ENCODE measurements at places on chromosomes 2 and 18.
A peak's percentile ranks its signal among the peaks of the same experiment; 100 is the strongest.

DNA sequence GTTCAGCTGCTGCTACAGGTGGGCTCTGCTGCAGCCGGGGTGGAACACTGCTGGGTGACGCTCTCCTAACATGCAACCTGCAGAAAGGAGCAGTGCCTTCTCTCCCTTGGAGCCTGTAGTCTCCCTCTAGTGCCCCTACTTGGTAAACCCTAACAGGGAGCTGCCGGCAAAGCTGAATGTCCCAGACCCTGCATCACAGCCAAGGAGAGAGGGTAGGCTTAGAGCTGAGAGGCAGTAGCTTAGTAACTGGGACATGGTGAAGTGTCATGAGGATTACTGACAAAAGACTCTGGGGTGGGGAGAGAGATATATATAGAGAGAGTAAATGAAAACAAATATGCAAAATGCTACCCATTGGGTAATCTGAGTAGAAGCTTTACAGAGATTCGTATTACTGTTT lies 9.9 kb downstream of the NCAPH start:
- DNase-seq: no peak

DNA sequence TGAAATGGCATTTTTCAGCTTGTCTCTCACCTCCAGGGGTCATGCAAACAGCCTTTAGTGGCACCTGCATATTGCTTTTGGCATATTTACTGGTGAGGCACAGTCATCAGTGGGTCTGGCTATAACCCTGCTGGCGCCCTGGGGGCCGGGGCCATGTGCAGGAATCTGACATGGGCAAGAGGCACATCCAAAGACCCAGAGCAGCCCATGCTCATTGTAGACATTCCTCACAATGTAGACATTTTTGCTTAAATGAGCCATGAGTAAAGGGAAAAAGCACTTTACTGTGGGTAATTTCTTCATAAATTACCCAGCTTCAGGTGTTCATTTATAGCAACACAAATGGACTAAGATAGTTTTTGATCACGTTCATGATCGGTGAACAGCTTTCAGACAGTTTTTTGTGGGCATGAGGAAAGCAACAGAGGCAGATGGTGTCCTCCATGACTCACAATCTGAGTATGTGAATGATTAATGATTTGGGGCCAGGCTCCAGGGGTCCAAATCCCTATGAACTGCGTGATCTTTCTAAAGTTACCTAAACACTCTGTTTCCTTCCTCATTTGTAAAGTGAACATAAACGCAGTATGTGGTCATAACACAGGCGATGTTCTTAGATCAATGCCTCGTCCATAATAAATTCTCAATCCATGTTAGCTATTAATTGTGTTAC lies 85.8 kb downstream of the LIPG start:
- DNase-seq: peak; percentile 81

GRCh38 chr2:241951920-241952319 lies 82.4 kb downstream of the RTP5 start:
- no peak for DNase-seq

DNA sequence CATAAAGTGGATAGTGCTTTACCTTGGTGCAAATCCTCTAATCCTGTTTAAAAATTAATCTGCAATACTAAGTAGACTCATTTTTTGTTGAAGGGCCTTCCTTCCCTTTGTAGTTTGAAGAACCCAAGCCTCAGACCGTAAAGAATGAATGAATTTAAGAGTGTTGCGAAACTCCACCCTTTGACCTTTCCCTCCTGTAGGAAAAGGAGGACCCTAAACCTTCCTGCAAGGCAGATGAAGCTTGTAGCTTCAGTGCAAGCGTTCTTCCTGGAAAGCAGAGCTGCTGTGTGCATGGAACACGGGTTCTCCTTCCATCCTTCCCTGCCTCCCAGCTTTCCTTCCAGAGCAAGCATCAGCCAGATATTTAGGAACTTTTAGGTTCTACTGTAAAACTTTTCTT lies 1.7 kb downstream of the IMPA2 start:
- no peak for DNase-seq

DNA sequence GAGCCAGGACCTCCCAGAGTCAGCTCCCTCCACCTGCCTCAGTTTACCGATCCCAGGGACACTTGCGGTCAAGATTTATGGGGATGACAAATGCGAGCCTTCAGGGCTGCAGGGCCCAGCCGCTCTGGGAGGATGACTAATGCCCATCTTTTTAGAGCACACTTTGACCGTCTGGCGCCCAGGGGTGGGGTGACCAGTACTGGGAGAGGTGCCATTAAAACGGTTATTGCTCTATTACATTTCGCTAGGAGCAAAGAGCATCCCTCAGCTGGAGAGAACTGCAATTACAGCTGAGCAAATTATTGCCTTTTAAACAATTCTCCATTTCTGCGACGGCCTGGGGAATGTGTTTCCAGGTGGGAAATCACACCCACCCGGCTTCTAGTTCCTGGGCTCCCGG lies 42.6 kb upstream of the HPCAL1 start:
- peak; percentile 41 for DNase-seq

DNA sequence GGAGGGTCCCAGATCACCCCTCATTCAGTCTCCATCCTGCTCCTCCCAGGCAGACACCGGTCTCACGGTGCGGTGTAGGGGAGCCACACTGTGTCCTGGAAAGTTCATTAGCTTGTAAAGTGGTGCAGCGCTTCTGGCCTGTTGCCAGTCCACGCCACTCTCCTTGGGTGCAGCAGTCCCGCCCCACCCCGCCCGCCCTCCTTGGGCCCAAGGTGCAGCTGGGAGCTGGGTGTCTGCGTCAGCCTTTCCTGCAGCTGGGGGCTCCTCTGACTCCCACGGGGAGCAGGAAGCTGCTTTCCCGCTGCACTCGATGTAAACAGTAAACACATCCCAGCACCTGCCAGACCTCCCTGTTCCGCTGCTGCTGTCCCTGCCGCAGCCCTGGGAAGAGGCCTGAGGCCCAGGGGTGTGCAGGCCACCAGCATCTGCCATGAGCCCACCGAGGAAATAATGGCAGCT lies 53.8 kb upstream of the ASB18 start:
- no peak for DNase-seq

- no peak for DNase-seq
Observed at GRCh38 chr2:227117852-227118251, 46.2 kb downstream of the COL4A4 start.

DNA sequence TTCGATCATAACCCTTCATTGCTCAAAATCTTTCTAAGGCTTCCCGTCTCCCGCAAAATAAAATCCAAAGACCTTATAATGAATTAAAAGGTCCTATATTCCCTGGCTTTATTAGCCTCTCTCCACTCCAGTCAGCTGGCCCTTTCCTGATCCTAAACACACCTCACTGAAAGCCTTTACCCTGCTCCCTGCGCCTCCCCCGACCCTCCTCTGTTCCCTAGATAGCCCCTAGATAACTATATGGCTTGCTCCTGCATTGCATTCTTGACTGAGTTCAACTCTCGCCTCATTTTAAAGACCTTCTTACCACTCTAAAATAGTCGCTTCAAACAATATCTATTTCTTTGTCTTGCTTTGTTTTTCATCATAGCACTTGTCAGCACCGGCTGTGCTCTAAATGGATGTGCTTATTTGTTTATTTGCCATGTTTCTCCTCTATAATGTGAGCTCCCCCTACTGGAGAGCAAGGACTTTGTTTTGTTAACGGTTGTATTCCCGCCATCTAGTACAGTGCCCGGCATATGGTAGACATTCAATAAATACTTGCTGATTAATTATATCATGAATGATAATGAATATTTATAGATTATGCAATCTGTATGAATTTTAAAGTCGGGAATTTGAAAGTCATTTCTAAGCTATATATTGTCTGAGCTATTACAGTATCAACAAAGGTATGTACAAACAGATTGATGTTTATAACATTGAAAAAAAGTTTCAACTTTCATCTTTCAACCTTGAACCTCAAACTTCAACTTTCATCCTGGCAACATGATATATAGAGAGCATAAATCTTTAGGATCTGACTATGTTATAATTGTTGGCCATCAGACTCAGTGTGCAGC lies 32.4 kb upstream of the VIT start:
- DNase-seq: peak; percentile 83

DNA sequence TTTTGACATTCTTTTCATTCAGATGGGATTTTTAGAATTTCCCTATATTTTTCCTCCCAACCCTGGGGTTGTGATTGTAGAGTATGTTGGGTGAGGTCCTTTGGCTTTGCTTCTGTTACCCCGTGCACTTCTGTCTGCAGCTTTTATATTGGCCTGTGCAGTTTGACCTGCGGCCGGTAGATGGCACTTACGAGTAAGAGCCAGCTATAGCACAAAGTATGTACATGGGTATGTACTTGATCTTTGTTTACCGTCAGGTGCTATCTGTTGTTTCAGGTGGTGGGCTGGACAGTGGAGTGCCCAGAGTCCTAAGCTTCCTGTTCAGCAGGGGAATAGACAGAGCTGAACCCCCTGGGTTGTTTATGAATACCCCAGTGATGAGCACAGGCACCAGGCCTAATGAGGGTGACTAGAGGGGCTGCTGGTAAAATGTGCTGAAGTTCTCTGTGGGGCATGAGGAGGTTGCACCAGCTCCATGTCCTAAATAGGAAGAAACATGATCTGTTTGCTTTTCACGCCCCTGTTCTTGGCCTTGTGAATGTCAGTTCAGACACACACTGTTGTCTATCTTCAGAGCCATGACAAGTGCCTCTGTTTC lies 58.9 kb upstream of the THUMPD2 start:
- peak; percentile 51 for DNase-seq

DNA sequence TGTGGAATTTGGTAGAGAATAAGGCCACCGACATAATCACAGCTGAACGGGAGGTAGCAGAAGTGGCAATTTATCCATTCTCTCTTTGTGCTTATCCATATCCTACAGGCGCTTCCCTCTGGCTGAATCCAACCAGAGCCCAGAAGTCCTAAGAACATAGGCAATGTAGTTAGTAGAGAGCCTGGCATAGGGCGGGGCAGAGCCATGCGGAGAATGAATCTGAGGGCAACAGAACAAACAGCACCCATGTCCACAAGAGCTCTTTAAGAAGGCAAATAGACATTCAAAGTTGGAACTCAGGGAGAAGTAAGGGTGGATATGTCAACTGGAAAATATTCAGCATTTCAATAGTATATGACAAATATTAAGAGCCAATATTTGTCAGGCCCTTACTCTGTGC lies 305.9 kb upstream of the VWC2L start:
- no peak for DNase-seq

- no peak for DNase-seq
Observed at GRCh38 chr18:76314496-76314895, 180.5 kb downstream of the ZNF516 start.

DNA sequence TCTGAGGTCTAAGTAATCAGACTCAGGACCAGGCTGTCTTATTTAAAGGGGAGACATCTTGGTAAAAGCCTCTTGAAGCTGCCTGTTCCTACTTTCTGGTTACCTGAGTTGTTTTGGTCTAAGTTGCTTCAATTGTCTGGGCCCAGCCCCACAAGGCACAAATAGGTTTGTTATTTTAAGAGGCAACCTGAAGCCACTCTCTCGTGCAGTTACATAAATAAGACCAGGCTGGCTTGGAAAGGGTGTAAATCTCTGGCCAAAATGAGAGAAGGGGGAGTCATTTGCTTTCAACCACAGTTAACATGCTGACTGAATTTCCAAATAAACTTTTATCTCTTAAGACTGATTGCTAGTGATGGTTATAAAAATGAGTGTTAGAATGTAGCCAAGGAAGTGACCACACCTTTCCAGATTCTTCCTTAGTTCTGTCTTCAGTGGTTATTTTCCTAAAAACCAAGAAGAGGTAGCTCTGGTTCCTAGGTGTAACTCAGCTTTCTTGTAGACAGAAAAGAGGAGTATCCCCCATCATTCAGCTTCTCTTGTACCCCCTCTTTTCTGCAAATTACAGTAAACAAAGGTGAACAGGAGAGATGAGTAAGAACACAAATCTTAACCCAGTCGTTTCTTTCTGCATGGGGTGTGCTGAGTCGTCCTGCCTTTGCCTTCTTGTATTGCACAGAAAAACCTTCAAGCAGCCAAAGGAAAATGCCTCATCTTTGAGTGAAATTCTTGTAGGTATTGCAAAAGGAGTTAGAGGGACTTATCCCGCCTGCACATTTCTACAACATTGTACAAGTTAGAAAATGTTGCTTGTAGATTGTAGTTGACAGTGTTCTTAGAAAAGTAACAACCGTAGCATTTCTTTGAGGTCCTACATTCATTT lies 161.5 kb upstream of the NT5C1B start:
- no peak for DNase-seq

- no peak for DNase-seq
Observed at GRCh38 chr18:44744161-44745121, 63.8 kb downstream of the SETBP1 start.

- no peak for DNase-seq
Observed at GRCh38 chr2:235949567-235950472, 218.4 kb downstream of the GBX2 start.

GRCh38 chr2:96413323-96413722 lies 77.8 kb downstream of the NCAPH start:
- peak; percentile 21 for DNase-seq

DNA sequence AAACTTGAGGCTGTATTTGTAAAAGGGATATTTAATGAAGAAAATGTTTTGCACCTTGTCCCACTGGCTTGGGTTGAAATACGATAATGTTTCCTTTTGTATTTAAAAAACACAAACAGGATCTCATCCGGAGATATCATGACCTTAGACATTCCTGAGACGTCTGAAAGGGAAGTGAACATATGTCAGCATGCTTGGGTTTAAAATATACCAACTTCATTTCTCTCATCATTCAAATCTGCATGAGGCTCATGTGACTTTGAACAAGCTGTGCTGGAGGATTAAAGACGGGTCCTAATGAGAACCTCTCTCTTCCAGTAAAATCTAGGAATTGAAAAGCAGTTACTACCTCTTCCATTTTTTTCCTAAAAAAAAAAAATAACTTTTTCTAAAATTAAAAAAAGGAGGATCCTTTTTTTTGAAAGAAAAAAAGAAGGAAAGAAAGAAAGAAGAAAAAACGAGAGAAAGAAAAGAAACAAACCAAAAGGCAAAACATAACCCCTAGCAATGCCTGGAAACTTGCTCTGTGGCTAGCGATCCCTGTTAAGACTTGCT lies 106.8 kb upstream of the ZFP36L2 start:
- DNase-seq: peak; percentile 49

DNA sequence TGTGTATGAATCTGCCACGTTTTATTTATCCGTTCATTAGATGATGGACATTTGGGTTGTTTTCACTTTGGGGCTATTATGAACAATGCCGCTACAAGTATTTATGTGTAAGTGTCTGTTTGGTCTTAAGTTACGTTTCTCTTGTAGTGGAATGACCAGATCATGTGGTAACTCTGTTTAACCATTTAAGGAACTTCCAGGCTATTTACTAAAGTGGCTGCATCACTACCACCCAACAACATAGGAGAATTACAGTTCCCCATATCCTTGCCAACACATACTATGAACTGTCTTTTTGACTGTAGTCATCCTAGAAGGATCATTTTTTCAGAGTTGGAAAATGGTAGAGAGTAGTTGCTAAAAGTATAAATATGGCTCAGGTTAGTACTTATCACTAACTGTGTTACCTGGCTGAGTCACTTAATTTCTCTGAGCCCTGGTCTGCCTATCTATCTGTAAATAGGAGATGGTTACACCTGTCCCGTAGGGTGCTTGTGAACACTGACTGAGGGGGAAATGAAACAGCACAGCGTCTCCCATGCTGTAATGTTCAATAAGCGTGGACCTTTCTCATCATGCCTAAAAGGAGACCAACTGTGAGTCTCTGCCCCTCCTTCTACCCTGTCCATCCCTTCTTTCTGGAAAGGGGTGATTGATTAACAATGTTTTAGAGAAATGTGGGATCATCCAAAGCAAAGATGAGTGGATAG lies 103.1 kb downstream of the SH3RF3 start:
- no peak for DNase-seq
